Heart left ventricle (tissue), 16 donors: ENCODE measurements at places on chromosomes 13 and 19. TPM values are rescaled to one million over a fixed set of nuclear protein-coding genes. Genes with fewer than 3 reads are reported as not detected.

DNA sequence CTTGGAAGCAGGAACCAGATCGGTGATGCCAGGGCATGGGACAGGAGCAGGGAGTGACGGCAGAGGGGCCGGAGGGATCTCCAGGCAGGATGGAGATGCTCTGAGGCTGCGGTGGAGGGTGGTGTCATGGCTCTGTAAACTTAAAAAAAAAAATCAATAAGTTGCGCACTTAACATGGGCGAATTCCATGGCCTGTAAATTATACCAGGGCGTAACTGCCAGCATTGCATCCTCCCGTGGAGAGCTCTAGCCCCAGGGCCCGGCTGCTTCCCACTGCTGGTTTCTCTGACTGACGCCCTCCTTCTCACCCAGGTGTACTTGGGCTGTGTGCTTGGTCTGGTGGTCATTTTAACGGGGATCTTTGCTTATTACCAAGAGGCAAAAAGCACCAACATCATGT lies 8.7 kb downstream of the ATP12A start:
- peaks cover 17% of the 10 kb centered on the region for H3K27me3 ChIP-seq
- H3K36me3 ChIP-seq = no peaks in the 10 kb centered on the region
- H3K4me3 ChIP-seq = no peak overlapping the region
- H3K27ac ChIP-seq = no peak overlapping the region
- peaks cover 6% of the 10 kb centered on the region for H3K4me1 ChIP-seq
- DNase-seq = no peak

DNA sequence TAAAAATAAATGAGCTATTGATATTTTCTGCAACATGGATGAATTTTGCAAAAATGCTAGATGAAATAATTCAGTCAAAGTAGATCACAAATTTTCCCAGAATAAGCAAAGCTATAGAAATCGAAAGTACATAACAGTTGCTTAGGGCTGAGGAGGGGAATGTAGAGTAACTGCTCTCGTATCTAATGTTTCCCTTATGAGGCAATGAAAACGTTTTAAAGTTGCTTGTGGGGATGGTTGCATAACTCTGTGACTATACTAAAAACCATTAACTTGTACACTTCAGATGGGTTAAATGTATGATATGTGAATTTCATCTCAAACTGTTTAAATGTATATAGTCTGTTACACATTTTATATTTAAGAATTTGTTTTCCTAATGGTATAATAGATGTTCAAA lies 231.7 kb downstream of the GGACT start:
- H3K36me3 ChIP-seq = peaks cover 9% of the 10 kb centered on the region
- H3K27me3 ChIP-seq = no peaks in the 10 kb centered on the region
- H3K27ac ChIP-seq = no peak overlapping the region
- no peaks in the 10 kb centered on the region for H3K4me1 ChIP-seq
- no peak for DNase-seq
- H3K4me3 ChIP-seq = no peak overlapping the region

GRCh38 chr19:1862424-1863327 lies 703 bp downstream of the KLF16 start:
- DNase-seq = peak; percentile 57
- H3K4me1 ChIP-seq = peaks cover 36% of the 10 kb centered on the region
- no peaks in the 10 kb centered on the region for H3K27me3 ChIP-seq
- H3K4me3 ChIP-seq = peak overlapping the region; percentile 99
- H3K27ac ChIP-seq = peak overlapping the region; percentile 86

- H3K4me1 ChIP-seq = no peaks in the 10 kb centered on the region
- no peak for DNase-seq
- H3K36me3 ChIP-seq = no peaks in the 10 kb centered on the region
- no peaks in the 10 kb centered on the region for H3K27me3 ChIP-seq
- H3K4me3 ChIP-seq = no peak overlapping the region
Measured at GRCh38 chr19:18771328-18772242, 19.5 kb downstream of the COMP start.

DNA sequence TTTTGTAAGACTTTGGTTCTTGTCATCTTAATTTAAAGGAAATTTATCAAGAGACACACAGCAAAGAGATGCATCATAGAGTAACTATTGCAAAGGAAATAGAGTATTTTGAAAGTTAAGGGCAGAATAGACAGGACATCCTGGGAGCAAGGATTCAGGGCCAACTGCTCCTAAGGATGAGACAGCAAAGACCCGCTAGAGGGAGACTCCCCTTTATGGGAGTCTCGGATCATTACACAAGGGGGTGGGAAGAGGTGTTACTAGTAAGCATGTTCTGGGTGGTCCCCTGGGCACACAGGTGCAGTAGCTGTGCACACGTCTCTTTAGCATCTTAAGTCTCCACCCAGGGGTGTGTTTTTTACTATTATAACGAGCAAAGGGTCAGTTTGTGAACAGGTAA lies 9.6 kb downstream of the ZSCAN5C start:
- H3K27ac ChIP-seq = no peak overlapping the region
- H3K27me3 ChIP-seq = no peaks in the 10 kb centered on the region
- DNase-seq = no peak
- no peak overlapping the region for H3K4me3 ChIP-seq
- H3K36me3 ChIP-seq = no peaks in the 10 kb centered on the region
- H3K4me1 ChIP-seq = no peaks in the 10 kb centered on the region

GRCh38 chr13:44710576-44710975 lies 134.4 kb upstream of the TSC22D1 start:
- no peaks in the 10 kb centered on the region for H3K27me3 ChIP-seq
- DNase-seq = no peak

DNA sequence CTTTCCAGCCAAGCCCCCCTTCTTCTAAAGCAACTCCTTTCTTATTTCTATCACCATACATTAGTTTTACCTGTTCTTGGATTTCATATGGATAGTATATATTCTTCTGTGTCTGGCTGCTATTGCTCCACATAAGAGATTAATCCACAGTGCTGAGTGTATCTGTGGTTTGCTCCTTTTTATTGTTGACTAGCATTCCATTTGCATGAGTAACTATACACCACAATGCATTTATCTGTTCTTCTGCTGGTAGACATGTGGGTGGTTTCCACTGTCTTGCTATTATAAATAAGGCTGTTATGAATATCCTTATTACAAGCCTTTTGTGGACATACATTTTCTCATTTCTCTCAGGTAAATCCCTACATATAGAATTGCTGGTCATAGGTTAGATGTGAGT lies 138.2 kb downstream of the SLC7A1 start:
- no peaks in the 10 kb centered on the region for H3K36me3 ChIP-seq
- peaks cover 3% of the 10 kb centered on the region for H3K4me1 ChIP-seq
- DNase-seq = no peak
- H3K4me3 ChIP-seq = no peak overlapping the region
- no peaks in the 10 kb centered on the region for H3K27me3 ChIP-seq
- H3K27ac ChIP-seq = no peak overlapping the region

DNA sequence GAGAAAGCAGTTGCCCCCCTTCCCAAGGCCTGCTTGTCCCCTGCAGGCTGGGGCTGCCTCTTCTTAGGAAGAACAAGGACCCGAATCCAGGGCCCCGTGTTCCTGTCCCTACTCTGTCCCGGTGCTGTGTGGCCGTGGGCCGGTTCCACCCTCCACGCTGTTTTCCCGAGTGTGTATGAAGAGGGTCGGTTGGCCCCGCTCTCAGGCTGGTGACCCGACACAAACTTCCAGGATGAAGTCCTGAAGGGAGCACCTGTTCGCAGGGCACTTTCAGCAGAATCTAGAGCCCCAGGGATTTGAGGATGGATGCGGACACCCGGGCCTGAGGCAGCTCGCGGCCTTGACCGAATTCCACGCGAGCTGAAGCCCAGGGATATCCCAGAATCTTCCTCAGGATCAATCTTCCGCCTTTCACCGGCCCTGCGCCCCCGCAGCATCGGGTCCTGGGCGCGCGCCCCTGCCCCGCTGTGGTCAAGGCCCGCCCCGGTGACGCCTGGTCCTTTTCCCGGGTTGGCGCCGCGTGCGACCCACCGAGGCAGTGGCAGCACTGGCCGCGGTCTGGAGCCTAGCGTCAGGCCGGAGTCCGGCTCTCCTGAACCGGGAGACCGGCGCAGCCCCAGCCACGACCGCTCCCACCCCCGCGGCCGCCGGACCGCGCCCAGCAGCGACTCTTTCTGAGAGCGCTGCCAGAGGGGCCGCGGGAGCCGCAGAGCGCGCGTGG lies 528 bp upstream of the CHST8 start:
- H3K27ac ChIP-seq = no peak overlapping the region
- no peak overlapping the region for H3K4me3 ChIP-seq
- peaks cover 2% of the 10 kb centered on the region for H3K4me1 ChIP-seq

- H3K36me3 ChIP-seq = no peaks in the 10 kb centered on the region
- DNase-seq = peak; percentile 41
- peak overlapping the region; percentile 100 for H3K27ac ChIP-seq
- peaks cover 19% of the 10 kb centered on the region for H3K27me3 ChIP-seq
- no peaks in the 10 kb centered on the region for H3K4me1 ChIP-seq
Measured at GRCh38 chr19:45322311-45322710, 364 bp downstream of the CKM start.

DNA sequence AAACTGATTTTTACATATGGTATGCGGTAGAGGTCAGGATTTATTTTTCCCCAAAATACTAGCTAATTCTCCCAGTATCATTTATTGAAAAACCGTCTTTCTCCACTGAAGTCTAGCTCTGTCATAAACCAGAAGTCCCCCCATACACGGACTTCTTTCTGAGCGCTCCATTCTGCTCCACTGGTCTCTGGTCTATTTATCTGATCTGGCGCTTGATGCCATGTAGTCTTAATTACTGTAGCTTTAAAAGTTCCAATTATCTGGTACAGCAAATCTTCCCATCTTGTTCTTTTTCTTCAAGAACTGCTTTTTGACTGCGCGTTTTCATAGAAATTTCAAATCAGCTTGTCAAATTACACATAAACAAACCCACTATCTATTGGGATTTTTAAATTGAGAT lies 13.7 kb downstream of the DCUN1D2 start:
- DNase-seq = no peak
- H3K27ac ChIP-seq = no peak overlapping the region
- H3K4me1 ChIP-seq = peaks cover 24% of the 10 kb centered on the region
- H3K36me3 ChIP-seq = peaks cover 78% of the 10 kb centered on the region

DNA sequence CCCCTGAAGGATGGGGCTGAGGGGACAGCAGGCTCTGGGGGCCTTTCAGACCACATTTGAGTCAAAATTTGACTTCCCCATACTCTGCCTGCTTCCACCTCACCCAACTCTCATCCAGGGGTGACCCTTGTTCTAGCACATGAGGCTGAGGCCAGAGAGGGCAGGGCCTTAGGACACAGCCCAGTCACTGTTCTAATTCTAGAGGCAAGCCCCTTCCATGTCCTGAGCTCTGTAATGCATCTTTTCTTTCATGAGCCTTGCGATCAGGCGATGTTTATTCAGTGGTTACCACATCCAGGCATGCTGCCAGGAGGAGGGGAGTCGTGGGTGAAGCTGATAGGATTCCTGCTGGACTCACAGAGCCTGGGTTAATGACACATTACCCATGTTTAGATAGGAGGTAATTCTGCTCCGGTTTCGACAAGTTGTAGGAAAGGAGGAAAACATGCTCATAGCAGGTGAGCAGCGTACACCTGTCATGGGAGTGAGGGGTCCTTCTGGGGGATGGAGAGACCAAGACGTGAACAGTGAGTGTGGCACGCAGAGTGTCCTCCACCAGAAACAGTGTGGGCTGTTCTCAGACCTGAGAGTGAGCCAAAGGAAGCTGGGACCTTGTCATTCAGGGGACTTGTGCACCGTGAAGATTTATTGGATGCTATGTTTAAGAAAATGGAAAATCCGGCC lies 9.3 kb downstream of the RPS9 start:
- H3K4me1 ChIP-seq = peaks cover 28% of the 10 kb centered on the region
- H3K27ac ChIP-seq = peak overlapping the region; percentile 68
- DNase-seq = peak; percentile 88
- H3K4me3 ChIP-seq = no peak overlapping the region
- H3K36me3 ChIP-seq = peaks cover 2% of the 10 kb centered on the region
- H3K27me3 ChIP-seq = no peaks in the 10 kb centered on the region

DNA sequence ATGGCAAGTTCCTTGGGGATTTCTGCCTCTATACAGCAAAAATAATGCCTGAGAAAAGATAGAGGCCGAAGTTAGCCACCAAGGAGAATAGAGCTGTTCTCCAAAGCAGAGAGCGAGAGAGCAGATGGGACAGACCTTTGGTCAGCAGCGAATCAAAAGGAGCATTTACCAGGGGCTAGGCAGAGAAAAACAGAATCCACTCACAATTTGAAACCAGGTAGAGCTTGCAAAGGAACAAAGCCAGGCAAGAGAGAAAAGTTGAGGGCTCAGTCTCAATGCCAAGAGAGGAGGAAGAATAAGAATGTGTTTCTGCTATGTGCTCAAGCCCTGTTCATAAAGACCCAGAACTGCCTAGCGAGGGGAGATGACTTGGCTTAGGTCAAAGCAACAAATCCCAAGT lies 112.8 kb downstream of the DCT start:
- DNase-seq = no peak

DNA sequence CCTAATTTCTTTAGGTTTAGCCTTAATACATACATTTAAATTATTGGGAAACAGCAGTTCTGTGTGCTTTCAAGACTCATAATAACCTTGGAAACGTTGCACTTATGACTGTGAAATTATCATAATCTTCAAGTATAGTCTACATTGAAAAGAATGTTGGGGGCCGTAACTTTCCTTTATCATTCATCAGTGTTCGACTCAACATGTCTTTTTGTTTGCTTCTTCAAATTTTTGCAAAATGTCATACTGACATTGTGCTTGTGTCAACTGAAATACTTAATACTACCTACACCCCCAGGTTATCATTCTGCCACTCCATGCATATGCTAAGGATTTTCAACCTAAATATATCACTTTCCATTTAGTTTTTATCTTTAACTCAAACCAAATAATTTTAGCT lies 1562.9 kb downstream of the OLFM4 start:
- H3K27me3 ChIP-seq = no peaks in the 10 kb centered on the region
- H3K36me3 ChIP-seq = no peaks in the 10 kb centered on the region
- H3K4me1 ChIP-seq = no peaks in the 10 kb centered on the region
- DNase-seq = no peak
- H3K27ac ChIP-seq = no peak overlapping the region
- H3K4me3 ChIP-seq = no peak overlapping the region

DNA sequence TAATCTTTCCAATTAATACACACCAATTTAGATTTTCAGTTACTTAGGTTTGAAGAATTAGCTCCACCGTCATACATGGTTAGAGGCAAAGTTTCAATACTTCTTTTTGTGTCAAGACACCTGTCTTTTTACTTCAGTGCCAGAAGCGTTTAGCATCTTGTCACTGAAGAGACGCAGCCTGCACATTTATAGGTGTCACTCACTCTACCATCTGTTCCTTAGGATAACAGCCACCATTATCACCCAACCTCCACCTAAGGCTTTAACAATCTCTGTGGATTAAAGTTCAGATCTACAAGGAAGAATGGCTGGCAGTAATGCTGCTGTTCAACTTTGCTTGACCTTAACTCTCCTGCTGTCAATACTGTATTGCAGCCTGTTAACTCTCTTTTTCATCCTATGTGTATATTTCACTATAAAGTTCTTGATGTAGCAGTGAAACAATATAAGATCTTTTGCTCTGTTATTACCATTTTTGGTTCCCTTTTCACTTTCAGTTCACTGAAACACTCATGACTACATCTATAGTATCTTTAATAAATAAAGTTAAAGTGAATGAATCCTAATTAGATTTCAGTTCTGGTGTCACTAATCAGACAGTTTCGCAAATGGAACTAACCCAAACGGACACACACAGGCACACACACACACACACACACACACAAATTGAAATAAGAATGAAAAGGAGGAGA lies 435.6 kb downstream of the PCDH9 start:
- no peaks in the 10 kb centered on the region for H3K36me3 ChIP-seq
- DNase-seq = no peak
- no peak overlapping the region for H3K27ac ChIP-seq

The NLRP5 gene
- not detected for total RNA-seq

The PROZ gene
- not detected for total RNA-seq

The SHC2 gene
- total RNA-seq = 35.8 TPM

The EDNRB gene
- 11.9 TPM for total RNA-seq

The CACNG6 gene
- total RNA-seq = not detected

The PABPC3 gene
- total RNA-seq = 0.16 TPM

The CNN2 gene
- total RNA-seq = 58.2 TPM

The VAV1 gene
- 1.9 TPM for total RNA-seq

The SGCG gene
- 132 TPM for total RNA-seq

The NCAN gene
- total RNA-seq = not detected

The DAND5 gene
- total RNA-seq = 12.5 TPM

The UHRF1 gene
- 0.95 TPM for total RNA-seq
